Natural killer cell (primary cell): ENCODE measurements at places on chromosomes 6 and 20.
A peak's percentile ranks its signal among the peaks of the same experiment; 100 is the strongest.

DNA sequence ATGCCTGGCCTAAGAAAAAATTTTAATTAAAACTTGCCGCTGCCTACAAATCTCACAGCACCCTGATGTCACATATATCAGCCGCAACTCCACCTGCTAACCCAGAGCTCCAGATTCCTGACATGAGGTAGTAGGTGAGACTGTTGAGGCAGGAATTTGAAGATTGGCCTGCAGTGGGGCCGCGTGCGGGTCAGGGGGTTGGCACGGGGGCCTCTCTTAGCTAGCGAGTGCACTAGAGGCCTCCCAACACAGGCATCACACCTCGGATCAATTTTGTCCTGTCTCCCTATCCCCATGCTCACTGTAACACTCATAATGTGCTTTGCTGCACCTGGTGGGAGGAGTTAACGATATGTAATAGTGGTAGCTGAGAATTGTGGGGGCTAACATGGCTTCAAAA, 349.8 kb downstream of the CDC5L start:
- DNase-seq, result no peak

DNA sequence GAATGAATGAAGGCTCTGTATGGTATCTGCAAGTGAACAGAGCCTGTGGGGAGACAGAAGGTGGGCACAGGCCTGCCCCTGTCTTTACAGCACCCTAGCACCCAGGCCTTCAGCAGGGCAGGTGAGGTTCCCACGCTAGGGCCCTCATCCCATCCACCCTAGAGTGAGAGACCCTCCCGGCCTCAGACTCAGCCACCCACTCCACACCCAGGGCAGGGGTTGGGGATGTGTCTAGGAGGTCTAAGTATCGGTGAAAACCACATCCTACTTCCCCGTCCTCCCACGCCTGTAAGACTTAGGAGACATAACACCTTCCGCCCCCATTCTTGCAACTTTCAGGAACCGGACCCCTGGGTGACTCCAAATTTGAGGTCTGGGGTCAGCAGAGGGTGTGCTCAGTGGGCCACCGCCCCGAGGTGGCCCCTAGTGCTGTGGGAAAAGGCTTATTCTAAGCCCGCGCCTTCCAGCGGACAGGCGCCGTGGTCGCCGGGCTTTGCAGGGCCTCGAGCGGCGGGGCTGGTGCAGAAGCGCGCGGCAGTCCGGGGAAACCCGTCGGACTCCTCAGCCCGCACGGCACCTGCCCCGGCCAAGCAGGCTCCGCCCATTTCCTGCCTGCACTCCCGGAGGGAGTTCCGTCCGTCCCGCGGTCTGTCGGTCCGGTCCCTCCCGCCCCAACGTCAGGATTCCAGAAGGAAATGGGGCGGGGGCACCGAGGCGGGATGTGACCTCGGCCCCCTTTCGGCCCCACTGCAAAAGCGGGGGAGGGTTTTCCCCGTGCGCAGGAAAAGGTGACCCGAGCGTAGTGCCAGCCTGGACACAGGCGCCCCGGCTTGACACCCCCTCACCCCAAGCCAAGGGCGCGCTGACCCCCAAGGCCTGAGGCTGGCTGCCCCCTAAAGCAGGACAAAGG, 868 bp downstream of the SAMD10 start:
- peak; percentile 63 for DNase-seq

GRCh38 chr6:85672050-85672449, 29.4 kb upstream of the SYNCRIP start:
- no peak for DNase-seq

- no peak for DNase-seq
Measured at GRCh38 chr6:152271776-152272464, 365.2 kb downstream of the SYNE1 start.

DNA sequence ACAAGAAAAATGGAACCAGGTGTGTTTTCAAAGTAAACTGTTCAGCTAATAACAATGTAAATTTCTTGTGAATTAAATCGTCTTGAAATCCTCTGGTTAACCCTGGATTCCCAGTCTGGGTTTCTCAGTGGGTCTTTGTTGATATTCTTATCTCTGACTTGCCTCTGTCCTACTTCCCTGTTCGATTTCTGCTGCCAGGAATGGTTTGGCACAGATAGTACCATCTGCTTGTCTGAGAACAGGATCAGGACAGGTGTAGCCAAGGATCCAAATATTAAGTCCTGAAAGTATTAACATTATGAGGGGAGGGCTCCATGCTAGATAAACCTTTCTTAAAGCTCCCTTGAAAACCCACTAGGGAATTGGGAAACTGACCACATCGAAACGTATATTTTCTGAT, 30.1 kb downstream of the ARFGEF2 start:
- no peak for DNase-seq

- DNase-seq, result peak; percentile 82
Measured at GRCh38 chr6:31403283-31404060, at the start of gene MICA. Gene MICA (plus strand): TSS chr6:31403595. CDS start chr6:31403633, 38 bp downstream.
